ENCODE measurements at places on chromosomes 4 and X.

GRCh38 chrX:11419102-11419501 lies 125.9 kb downstream of the AMELX start:
- no peak for DNase-seq

DNA sequence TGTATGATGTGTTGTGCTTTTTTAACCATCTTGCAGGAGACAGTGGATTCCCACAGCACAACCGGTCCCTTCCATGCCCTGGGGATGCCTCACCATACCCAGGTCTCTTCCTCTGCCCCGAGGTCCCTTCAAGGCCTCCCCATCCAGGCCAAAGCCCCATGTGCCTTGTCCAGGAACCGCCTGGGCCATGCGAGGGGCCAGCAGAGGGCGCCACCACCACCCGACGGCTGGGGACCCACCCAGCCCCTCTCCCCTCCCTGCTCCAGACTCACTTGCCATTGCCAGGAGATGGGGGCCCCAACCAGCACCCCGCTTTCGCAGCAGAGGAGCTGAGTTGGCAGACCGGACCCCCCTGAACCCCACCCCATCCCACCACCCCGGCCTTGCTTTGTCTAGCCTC lies 485.5 kb downstream of the TRAM1L1 start:
- DNase-seq, result no peak

GRCh38 chr4:61427099-61427817 lies 227.1 kb downstream of the ADGRL3 start:
- no peak for DNase-seq

DNA sequence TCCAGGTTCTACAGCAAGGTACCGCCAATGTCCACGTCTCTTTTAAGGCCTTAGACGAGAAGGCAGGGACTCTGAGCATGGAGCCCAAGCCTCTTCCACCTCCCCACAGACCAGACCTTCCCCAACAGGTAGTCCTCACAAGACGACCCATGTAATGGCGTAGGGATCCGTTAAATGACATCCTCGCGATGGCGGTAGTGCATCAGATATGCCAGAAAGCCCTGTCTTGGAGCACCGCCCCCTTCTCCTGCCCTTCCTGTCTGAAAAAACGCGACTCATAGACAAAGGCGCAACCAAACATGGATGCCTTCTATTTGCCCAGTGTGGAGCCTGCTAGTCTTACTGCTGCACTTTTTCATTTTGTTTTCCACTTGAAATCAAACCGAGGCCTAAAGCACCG lies 185.4 kb downstream of the OR13H1 start:
- DNase-seq, result no peak

DNA sequence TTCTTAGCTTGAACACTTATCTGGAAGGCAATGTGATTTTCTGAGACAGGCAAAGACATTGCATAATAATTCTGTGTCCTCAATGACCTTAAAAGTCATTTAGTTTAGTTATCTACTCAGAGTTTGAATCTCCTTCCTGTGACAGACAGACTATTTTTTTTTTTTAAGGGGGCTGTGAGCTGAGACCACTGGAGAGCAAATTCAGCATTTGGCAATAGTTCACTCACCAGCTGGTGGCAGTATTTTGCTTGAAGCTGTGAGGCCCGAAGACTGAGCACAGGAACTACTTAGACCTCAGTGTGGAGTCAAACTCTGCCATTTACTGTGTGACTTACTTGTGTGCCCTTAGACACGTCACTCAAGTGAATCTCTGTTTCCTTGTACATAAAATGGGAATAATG lies 22.9 kb upstream of the CPE start:
- no peak for DNase-seq
